ENCODE measurements at places on chromosomes 13 and 19.

DNA sequence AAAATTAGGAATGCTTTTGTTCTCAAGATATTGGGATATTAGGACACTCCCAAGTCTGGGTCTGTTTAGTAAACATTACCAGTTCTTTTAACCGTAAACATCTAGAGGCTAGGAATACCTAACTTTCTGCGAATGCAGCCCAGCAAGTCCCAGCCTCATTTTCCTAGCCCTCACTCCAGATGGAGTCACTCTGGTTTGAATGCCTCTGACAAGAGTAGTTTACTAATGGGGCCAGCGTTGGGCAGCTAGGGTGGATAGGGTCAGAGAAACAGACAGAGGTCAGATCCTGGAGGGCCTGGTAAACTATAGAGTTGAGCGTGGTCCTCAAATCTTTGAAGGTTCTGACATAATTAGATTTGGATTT, 53.6 kb downstream of the WDFY2 start:
- no peak for DNase-seq

DNA sequence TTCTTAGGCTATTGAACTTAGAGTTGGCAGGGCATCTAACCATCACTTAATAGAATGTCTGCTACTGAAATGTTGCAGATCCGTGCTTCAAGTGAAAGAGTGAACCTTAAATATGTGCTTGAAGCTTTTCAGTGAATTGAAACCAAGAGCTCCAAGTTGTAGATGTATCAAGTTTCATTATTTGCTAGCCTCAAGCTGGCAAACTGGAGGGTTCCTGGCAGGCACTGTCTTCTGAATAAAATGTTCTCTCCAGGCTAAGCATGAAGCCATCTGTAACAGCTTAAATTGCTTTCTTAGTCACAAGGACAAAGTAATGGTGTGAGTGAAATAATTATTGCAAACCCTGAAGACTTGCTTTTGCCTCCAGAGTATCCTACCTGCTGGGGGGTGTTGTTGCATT, 415.0 kb upstream of the SPRY2 start:
- DNase-seq: no peak

- DNase-seq: peak; percentile 71
Observed at GRCh38 chr19:3573858-3574637, 1.3 kb downstream of the HMG20B start.

DNA sequence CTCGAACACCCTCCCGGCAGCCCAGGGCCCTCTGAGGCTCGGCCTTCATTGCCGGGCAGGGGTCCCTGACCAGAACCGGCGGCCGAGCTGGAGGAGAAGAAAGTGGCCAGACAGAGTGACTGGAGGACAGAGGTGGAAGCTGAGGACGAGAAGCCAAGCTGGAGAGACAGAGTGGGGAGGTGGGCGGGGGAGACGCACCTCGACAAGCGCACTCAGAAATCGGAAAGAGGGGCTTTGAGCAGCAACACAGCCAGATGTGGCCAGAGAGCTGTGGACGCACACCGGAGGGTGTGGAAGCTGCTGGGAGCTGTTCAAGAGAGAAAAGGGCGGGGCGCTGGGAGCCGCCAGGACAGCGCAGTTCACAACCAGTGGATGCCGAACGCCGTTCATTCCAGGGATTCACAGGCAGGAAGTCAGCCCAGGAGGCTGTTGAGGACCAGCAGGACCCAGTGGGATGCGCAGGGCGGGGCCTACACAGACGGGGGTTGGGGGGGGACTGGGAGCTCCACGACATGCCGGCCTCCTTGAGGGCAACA, 28.2 kb upstream of the C13orf46 start:
- no peak for DNase-seq

GRCh38 chr19:53333066-53333462, 485 bp upstream of the ZNF845 start:
- peak; percentile 12 for DNase-seq

DNA sequence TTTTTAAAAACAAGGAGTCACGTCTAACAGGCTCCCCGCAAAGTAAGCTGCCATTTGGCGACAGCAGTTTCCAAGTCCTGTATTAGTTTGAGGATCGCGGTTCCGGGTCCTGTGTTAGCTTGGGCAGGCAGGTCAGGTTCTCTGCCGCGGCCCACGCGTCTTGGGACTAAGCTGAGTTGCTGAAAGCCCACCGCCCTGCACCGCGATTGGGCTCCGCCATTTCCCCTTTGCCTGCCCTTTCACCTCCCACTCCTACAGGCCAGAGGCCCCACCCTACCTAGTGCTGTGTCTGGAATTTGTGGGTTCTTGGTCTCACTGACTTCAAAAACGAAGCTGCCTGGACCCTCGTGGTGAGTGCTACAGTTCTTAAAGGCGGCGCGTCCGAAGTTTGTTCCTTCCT, 6.8 kb downstream of the PARP4 start:
- no peak for DNase-seq
